NCI-H1930 (cell line): ENCODE measurements at places on chromosomes 11 and 22.

DNA sequence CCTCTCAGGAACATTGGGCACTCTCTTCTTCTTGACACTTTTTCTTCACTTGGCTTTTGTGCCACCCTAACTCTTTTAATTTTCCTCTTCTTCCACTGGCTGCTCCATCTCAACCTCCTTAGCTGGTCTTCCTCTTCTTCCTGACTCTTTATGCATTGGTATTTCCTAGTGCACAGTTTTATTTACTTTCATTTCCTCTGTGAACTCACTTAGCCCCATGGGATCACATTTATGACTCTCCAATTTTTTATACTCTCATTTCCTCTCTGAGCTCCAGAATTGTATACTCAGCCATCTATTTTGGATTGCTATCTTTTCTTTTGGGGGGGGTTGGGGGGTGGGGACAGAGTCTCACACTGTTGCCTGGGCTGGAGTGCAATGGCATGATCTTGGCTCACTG, 38.5 kb upstream of the LARGE1 start:
- no peak for DNase-seq

- DNase-seq: no peak
These were observed 73.3 kb upstream of the B3GAT1 start for GRCh38 chr11:134485316-134485715.

- DNase-seq: no peak
These were observed 1.5 kb downstream of the MAPK11 start for GRCh38 chr22:50268655-50269113.

DNA sequence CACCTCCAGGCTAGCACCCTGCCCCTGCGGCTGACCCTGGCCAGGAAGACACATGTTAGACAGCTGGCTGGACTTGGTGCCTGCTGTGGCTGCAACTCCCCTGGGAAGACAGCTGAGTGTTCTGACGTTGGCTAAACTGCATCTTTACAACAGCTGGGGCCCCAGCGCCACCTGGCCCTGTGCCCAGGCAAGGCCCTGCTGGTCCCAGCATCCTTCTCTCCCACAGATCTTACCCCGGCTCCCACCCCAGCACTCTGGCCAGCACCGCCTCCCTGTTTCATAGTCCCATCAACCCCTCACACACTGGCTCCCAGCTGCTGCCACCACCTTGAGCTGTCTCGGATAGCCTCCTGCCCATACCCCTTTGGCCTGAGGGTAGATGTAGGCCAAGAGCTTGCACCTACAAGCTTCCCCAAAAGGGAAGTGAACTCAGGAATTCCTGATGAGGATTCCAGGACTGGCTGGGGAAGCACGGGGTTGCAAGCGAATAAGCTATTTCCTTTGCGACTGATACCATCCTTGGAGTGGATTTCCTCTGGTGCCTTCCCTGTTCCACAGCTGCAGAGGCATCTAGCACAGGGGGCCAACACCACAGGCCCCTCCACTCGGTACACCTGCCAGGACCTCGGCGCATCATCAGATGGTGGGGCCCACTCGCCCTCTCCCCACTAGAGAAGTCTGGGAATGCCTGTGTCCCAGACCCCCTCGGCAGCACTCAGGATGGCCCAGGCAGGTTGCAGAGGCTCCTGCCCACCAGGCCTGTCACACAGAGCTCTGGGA, 28.5 kb downstream of the RSPH14 start:
- DNase-seq: no peak

DNA sequence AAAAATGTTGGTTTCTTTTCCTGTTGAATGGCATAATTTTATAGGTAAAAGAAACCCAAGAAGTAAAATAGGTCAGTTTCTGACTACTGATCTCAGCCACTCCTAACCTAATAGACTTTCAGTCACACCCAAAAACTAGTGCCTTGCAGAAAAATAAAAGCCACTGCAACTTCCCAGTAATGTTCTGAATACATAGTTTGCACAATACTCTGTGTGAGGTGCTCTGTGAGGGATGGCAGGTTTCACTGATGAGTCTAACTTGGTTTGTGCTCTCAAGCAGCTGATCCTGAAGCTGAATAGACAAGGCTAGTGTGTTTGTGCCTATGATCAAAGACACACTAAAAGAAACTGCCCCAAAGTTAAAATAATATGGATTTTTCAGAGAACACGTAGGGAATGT, 758.3 kb downstream of the NELL1 start:
- no peak for DNase-seq

DNA sequence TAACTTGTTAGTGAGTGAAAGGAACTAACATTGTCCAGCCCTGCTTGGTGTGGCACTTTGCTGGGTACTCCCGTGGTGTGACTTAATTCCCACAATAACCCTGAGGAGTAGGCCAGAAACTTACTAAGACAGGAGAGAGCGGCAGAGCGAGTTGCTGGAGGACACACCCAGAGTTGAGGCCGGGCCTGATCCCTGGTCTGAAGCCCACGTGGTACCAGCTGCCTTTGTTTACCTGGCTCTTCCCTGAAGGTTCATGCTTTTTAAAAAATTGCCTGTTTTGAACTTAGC, 594 bp downstream of the MPST start:
- DNase-seq: no peak

- no peak for DNase-seq
These were observed 36.5 kb downstream of the TOM1 start for GRCh38 chr22:35335936-35336781.

- DNase-seq: no peak
These were observed 3.3 kb downstream of the CD81 start for GRCh38 chr11:2380396-2380795.

DNA sequence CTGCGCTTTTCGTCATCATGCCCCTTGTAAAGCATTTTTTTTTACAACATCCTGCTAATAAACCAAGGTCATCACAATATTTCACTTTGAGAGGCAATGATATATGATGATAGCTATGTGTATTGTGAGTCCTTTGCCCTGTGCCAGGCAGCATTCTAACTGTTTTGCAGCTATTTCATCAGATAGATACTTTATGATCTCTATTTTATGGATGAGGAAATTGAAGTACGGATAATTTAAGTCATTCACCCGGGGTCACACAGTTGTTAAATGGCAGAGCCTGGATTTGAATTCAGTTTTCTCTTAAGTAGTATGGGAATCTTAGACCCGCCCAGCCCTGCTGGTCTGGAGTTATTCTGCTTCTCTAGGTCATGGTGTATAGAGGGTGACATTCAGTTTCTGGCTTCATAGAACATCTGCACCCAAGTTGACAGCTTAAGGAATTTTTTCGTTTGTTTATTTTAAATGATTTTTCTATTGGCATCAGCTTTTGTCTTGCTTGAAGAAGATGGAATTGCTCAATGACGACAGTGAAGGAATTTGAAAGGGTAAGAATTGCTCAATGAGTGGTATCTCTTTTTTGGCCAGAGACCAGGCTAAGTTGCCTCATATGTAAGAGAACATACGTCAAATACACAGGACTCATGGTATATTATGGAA, 926 bp downstream of the PRR5L start:
- no peak for DNase-seq

GRCh38 chr11:41065432-41065831, 394.0 kb downstream of the LRRC4C start:
- no peak for DNase-seq

- no peak for DNase-seq
These were observed 123.8 kb upstream of the NTM start for GRCh38 chr11:131246663-131247062.

- DNase-seq: no peak
These were observed 737 bp downstream of the PPP2R1B start for GRCh38 chr11:111765320-111765983.

DNA sequence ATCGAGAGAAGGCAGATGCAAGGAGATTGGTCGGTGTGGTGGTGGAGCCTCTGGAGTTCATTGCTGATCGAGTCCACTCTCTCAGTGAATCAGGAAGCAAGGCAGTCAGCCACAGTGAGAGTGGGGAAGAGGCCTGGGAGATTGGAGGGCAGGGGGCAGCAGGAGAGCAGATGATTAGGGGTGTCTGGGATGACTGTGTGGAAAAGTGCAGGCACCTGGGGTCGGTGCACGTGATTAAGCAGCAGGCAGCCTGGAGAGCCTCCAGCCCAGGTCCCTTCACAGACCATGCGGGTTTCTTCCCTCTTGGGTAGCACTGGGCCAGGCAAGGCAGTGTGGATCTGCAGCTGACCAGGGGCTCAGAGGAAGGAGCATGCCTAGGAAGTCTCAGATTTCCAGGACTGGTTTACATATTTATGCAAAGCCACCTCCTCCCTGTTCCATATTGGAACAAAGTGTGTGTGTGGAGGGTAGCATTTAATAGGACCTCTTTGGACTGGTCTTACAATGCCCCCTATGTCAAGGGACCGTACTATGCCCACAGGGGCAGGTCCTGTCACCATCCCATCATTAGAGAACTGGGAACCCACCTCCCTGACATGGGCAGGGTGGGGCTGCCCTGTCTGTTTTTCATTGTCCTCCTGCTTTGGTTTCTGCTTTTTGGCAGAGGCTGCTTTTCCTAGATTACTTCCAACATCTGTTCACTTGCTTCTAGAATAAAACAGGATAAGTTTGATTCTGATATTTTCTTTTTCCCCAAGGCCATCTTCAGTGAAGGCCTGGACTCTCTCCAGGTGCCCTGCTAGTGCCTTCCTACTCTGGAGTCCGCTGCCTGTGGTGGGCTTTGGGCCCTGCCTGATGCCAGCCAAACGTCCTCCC, 14.0 kb upstream of the GDPD5 start:
- no peak for DNase-seq

GRCh38 chr11:16960250-16960649, 54.0 kb downstream of the PLEKHA7 start:
- no peak for DNase-seq

- no peak for DNase-seq
These were observed 61.3 kb downstream of the PPME1 start for GRCh38 chr11:74232311-74232950.

GRCh38 chr11:3860375-3860774, 4.9 kb downstream of the STIM1 start:
- no peak for DNase-seq

- DNase-seq: no peak
These were observed 48.0 kb downstream of the KDM2A start for GRCh38 chr11:67167091-67167490.

GRCh38 chr11:112334381-112334780, 73.7 kb upstream of the PLET1 start:
- no peak for DNase-seq

DNA sequence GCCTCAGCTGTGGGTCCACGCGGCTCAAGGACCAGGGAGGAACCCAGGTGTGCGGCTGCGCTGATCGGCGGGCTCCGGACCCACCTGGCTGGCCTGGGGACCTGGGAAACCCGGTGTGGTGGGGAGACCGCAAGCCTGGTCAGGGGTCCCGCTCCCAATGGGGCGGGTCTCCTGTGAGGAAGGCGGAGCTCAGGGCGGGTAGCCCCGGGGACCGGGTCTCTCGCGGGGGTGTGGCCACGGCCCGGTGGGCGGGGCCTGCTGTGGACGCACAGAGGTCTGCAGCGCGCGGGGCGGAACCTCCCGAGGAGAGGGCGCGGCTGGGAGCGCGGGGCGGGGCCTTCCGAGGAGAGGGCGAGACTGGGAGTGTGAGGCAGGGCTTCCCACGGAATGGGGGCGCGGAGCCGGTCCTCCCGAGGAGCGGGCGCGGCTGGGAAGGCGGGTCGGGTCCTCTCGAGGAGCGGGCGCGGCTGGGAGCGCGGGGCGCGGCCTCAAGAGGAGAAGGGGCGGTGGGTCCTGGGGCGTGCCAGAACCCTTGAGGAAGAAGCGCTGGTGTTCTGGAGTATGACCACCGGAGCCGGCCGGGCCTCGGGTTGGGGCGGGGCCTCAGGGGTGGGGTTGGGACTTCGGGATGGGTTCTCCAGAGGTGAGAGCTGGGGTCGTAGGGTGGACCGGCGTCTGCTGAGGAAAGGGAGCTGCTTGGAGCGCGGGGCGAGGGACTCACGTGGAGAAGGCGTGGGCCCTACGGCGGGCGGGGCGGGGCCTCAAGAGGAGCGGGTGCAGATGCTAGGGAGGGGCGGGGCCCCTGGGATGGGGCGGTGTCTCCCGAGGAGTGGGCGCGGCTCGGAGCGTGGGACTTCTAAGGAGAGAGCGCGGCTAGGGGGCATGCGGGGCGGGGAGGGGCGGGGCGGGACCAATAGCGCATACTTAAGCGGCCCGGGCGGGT, 20.8 kb downstream of the DGCR6L start:
- DNase-seq: peak; percentile 73

GRCh38 chr11:108853151-108853550, 188.3 kb downstream of the DDX10 start:
- DNase-seq: no peak

DNA sequence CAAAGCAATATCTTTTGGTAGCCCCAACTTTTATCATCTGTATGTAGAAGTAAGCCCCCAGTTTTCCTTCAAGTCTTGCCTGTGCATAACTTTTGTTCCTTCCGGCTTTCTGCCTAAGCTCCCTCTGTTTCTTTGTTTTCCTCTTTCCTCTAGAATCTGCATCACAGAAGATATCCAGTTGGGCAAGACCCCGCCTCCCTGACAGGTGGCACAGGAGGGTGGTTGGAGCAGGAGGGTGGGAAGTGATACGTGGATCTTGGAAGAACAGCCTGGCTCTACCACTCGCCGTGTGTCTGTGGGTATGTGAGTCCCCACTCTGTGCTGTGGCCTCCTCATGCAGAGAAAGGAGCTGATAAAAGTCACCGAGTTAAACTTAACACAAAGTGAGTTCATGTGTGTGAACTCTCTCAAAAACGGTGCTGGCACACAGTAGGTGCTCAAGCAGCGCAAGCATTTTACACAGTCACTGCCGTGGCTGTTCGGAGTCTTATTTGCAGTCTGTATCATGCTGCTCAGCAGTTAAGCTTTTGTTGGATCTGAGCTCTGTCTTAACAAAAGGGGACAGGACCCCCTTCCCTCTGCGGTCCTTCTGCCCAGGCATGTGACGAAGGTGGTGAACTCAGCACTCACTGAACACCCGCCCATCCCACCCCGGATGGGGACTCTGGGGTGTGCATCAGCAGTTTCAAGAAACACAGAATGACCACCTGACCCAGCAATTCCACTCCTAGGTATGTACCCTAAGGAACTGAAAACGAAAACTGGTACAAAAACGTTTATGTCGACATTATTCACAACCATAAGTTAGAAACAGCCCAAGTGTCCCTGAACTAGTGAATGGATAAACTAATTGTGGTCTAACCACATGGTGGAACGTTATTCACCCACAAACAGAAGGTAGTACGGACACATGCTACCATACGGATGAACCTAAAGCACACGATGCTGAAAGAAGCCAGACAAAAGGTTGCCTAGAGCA, 249.1 kb downstream of the CTTN start:
- no peak for DNase-seq

GRCh38 chr22:37433786-37434185, 6.5 kb upstream of the ELFN2 start:
- no peak for DNase-seq

DNA sequence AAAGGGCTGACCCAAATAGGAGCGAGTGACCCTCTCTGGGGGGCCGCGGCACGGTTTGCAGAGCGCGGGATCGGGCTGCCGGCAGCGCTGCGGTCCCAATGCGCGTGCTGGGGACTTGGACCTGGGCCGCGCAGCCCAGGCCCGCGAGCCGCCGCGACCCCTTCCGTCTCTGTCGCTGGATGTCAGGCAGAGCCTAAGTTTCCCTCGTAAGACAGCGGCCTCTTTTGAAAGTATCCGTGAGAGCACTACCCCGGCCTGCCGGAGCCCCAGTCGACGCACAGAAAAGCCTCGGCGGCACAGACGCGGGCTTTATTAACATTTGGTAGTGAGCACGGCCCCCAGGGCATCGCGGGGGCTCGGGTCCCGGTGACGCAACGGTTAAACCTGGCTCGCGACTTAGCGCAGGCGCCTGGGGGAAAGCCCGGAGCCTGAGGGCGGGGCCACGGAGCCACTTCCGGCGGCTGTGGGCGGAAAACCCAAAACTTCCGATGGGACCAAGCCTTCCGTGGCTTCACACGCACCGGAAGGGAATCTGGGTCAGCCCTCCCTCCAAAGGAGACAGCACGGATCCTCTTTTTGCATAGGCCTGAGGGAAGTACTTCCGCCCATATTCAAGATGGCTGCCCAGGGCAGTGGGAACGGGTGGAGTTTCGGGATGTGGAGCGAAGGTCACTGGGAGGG, 14.8 kb downstream of the BAD start:
- peak; percentile 99 for DNase-seq
